GM23248 (cell line): ENCODE measurements at places on chromosomes 2 and 18.

- H3K27me3 ChIP-seq = no peaks in the 10 kb centered on the region
- H3K27ac ChIP-seq = no peak overlapping the region
- peaks cover 15% of the 10 kb centered on the region for H3K4me1 ChIP-seq
- H3K4me3 ChIP-seq = no peak overlapping the region
- no peaks in the 10 kb centered on the region for H3K36me3 ChIP-seq
- DNase-seq = no peak
Measured at GRCh38 chr2:105415007-105415406, 16.2 kb upstream of the FHL2 start.

DNA sequence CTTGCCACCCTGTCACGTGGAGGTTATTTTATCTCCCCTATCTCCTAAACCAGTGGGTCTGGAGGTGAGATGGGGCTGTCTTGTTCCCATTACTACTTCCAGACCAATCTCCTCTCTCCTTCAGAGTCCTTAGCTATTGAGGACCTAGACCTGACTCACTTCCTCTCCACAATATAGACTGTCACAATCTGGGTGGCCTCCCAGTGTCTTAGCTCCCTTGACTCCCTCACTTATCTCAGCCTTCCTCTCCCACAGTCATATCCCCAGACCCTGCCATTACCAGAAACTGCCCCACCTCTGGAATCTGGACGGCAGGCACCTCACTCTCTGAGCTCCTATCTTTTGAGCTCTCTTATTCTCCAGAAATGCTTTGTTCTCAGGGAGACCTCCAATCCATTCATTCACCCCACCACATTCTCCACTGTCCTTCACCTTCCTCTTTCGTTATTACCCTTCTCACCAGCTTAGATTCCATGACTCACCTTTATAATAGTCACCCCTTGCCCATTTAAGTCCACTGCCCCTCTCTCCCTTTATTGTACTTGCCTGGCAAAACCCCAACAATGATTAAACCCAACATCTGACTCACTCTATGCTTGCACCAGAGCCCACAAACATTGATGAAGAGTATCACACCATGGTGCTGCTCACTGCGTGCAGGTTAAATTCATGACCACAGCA is 23.3 kb upstream of the SIX3 start:
- peak; percentile 32 for DNase-seq
- H3K36me3 ChIP-seq = no peaks in the 10 kb centered on the region
- no peak overlapping the region for H3K27ac ChIP-seq
- no peak overlapping the region for H3K4me3 ChIP-seq
- peaks cover 37% of the 10 kb centered on the region for H3K27me3 ChIP-seq

GRCh38 chr2:53417385-53417784 is 350.2 kb upstream of the CHAC2 start:
- H3K36me3 ChIP-seq = no peaks in the 10 kb centered on the region
- no peak for DNase-seq
- H3K4me3 ChIP-seq = no peak overlapping the region
- no peaks in the 10 kb centered on the region for H3K4me1 ChIP-seq
- H3K27ac ChIP-seq = no peak overlapping the region

- no peaks in the 10 kb centered on the region for H3K4me1 ChIP-seq
- H3K27me3 ChIP-seq = no peaks in the 10 kb centered on the region
- DNase-seq = no peak
- H3K4me3 ChIP-seq = no peak overlapping the region
- no peaks in the 10 kb centered on the region for H3K36me3 ChIP-seq
Measured at GRCh38 chr2:132904142-132904842, 234.3 kb upstream of the LYPD1 start.

GRCh38 chr2:138086576-138086975 is 122.3 kb downstream of the HNMT start:
- no peak overlapping the region for H3K4me3 ChIP-seq
- DNase-seq = peak; percentile 30
- peaks cover 14% of the 10 kb centered on the region for H3K4me1 ChIP-seq
- H3K36me3 ChIP-seq = no peaks in the 10 kb centered on the region
- H3K27ac ChIP-seq = no peak overlapping the region
